ENCODE measurements at places on chromosomes 11 and 22. TPM values are rescaled to one million over a fixed set of nuclear protein-coding genes. Genes with fewer than 3 reads are reported as not detected.

The SYT12 gene
- total RNA-seq = not detected

DNA sequence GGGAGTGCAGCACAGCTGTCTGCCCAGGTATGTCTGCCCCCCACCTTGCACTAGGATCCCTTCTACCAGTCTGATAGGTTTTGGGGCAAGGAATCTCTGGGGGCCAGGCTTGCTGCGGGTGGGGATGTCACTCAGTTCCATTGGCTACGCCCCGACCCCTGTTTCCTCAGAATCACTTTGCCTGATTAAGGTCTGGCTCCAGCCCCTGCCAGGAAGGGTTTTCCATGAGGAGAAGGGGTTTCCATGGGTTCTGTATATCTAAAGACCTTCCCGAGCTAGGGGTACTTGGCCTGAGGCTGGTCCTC lies 14.0 kb downstream of the OTOG start:
- DNase-seq = no peak

DNA sequence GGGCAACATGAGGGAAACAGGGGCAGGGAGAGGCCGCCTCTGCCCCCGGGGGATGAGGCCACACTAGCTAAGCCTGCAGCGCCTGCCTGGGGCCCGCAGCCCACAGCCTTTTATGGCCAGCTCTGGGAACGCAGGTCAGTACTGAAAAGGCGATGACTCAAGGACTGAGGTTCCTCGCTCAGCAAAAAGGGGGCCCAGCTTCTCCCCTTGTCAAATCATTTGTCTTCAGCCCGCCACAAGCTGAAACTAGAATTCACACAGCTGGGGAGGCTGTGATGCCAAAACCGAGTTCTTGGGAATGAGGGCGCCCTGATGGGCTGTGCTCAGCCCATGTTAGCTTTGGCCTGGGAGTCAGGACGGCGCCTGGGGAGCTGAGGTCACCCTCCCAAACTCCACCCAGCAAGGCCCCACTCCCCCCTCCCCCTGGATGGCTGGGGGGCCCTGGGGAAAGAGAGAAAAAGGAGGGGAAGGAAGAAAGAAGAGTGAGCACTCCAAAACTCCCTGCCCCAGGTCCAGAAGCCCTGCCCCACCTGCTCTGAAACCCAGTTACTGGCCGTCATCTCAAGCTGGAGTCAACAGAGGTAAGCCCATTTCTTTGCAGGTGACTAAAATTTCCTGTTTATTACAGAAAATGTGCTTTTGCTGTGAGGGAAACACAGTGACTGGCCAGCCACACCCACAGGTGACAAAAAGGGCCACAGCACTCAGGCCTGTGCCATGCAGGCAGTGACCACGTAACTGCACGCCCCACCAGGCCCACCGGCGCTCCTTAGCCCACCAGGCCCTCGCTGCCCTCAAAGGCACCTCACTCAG lies 13.7 kb downstream of the EHD1 start:
- peak; percentile 90 for DNase-seq

- no peak for DNase-seq
Measured at GRCh38 chr22:46929046-46929709, 166.7 kb downstream of the TBC1D22A start.

DNA sequence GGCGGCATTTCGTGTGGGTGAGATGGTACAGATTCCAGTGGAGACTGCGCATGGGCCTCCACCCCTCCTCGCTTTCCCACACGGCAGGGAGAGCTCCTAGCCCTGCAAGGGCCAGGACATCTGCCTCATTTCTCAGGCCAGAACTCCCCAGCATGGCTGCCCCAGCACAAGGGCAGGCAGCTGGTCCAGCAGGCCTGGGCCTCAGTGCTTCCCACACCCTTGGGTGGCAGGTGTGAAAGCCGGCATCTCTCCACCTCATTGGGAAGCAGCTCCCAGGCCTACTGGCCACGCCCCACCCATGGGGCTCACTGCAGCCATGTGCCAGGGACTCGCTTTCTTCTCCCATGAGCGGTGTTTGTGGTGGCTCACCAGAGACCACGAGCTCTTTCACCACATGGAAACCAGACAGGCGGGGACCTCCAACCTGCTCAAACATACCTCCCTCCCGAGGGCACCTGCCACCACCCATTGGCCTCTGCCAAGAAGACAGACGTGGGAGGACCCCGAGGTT lies 79.1 kb downstream of the NAT10 start:
- no peak for DNase-seq

The TKFC gene
- 28.5 TPM for total RNA-seq

The SPI1 gene
- total RNA-seq = 6.0 TPM

DNA sequence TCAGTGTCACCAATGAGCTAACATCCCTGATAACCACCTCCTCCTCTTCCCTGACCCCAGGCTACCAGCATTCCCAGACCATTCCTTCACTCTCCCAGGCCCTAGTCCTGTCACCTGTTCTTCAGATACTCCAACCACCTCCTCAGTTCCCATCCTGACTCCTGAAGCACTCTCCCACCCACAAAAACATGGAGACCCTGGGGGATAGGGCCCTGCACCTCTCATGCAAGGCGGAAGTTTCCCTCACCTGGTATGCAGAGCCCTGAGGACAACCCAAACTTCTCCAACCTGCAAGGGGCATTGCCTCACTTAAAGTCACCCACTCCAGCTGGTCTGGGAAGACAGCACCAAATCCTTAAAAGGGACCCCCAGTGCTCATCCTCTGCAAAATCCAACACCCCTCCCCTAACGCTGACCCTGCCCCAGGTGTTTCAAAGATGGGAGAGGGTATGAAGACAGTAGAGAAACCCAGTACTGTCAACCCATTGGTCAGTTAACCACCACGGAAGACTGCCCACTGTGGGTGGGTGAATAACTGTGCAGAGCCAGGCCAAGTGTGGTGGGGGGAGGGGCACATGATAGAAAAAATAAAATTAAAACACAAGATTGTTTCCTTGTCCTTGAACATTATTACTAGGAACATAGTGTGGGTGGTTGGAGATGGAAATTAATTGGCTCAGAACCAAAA lies 1.4 kb downstream of the TNKS1BP1 start:
- no peak for DNase-seq

DNA sequence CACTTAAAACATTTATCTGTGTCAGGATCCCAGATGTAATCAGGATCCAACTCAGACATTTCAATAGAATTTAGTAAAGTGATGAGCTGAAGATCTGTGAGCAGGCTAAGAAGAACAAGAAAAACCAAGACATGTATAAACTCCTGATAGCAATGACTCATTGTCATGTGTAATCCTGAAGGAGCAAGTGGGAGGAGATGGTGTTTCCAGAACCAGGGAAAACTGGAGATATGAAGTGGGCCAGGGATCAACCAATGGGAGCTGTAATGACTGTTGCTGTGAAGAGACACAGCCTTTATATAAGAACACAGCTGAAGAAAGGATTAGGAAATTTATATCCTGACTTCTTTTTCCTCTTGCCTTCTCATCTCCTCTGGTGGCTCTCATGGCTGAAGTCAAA lies 682.5 kb upstream of the ARHGAP42 start:
- no peak for DNase-seq

The CNTN5 gene
- 0.51 TPM for total RNA-seq

DNA sequence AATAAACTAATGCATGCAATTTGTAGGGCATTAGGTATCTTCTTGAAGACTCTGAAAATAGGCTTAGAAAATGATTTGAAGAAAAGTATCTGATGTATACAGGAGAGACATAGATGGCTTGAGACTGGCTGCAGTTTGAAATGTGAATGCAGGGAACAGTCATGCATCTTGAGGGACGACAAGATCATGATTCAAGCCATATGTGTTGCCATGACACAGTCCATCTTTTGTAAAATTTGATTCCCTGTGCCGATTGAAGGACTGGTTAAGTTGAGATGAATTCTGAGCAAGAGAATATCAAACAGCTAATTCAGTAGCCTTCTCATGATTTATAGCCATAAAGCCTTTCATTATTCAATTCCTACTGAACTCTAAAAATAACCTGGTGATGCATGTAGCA lies 231.6 kb downstream of the CASP12 start:
- no peak for DNase-seq

The FAM118A gene
- total RNA-seq = 97.9 TPM

GRCh38 chr11:133902506-133902905 lies 54.3 kb downstream of the IGSF9B start:
- no peak for DNase-seq

The NAV2 gene
- total RNA-seq = 2.6 TPM

The SCARF2 gene
- 22.9 TPM for total RNA-seq

GRCh38 chr11:130827451-130828377 lies 88.6 kb downstream of the SNX19 start:
- peak; percentile 36 for DNase-seq

The MMP13 gene
- total RNA-seq = not detected

DNA sequence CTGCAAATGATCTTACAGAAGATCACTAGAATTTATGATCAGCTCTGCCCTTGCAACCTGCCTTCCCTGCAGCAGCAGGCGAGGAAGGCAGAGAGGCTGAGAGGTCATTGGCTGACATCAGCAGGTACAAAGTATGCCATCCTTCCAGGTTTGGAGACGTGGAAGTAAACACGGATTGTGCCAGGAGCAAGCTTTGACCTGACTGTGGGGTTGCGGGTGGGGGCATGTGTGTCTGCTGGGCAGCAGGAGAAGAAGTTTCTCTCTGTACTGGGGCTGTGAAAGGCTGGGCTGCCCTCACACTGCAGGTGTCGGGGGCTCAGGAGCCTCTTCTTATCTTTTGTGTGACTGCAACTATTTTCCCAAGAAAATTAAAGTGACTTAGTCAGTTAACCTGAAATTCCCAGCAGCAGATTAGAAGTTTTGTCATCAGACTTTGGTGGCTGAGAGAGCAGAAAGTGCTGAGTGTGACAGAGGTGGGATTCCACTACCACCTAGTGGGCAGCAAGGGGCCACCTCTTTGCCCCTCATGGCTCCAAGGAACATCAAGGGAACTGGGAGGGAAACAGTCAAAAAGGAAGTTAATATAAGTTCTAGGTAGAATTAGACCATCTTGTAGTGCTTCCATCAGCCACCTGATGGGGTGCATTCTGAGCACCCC lies 565.9 kb downstream of the ETS1 start:
- no peak for DNase-seq

DNA sequence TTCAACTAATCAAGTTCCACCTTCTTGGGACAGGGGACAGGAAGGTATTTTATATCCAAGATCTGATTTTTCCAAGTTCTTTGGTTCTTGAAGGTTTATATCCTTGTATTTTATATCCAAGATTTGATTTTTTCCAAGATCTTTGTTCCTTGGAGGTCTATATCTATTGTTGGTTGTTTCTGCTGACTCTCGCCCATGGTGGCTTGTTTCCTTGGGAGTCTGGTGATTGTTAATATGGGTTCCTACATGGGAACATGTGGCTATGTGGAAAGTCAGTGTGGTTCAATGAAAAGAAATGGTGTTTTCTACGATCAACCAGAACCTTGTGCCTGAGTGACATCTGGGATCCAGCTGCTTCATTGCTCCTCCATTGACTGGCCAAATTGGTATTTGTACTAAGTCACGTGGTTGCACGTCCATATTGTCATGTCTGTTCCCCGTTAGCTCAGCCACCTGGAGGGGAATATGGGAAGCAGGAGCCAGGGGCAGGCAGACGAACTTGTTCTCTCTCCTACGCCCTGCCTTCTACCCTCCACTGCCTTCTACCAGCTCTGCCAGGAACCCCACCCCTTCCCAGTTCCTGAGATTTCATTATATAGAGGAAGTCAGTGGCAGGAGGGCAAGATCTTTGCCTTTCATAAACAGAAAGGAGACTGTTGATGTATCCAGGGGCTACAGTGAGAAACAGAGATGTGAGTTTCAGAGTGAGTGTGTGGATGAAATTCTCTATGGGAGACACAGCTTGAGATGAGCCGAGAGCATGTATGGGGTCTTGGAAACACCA lies 11.1 kb upstream of the CSF2RB start:
- DNase-seq = no peak

DNA sequence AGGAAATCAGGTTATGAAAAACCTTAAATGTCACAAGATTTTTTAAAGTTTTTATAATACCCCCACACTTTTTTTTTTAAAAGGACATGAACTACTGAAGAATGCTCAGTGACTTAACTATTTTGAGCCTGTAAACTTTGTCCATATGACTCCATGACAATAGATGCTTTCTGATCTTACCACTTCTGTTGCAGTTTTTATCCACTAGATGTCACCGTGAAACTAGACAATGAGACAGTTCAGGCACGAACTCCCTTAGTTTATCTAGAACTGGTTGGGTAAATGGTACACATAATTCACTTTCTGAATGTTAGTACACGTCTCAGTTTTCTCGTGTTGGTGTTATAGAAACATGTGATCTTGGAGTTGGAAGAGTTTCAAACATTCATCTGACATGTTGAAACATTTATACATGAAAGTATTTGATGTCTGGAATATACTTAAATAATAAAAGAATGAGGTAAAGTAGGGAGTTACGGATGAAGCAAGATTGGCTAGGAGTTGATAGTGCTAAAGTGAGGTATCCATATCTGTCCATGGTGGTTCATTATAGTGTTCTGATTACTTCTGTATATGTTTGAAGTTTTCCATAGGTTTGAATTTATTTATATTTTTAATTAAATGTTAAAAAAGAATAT lies 8.1 kb downstream of the CCDC15 start:
- no peak for DNase-seq

The VPREB1 gene
- 2.6 TPM for total RNA-seq

The VPS11 gene
- total RNA-seq = 27.1 TPM

DNA sequence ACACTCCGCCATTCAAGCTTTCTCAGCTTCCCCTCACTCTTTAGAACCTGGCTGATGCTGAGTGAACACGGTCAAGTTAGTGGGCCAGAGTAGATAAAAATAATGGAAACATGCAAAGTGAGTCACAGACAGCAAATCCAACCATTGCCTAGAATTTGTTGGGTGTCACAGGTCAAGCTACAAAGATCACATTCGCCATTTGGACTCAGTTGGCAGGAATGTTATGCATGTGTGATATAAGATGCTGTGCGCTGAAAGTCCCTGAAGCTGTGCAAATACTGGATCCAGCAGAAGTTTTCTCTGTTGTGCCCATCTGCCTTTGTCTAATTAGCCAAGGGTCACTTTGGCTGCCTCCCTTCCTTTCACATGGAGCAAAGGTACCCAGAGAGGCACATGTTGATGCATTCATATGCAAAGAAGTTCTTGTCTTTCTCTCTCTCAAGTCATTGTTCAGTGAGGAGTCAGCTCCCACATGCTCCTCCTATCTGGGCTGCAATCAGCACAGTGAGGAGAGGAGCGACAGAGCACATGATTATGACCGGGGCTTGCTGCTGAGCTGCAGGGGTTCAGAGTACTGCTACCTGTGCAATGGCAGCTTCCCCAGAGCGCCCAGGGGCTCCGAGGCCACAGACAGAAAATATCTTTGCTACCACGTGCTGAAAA lies 39.7 kb downstream of the FLI1 start:
- DNase-seq = no peak

GRCh38 chr22:48426466-48427380 lies 1401.0 kb downstream of the BRD1 start:
- no peak for DNase-seq

DNA sequence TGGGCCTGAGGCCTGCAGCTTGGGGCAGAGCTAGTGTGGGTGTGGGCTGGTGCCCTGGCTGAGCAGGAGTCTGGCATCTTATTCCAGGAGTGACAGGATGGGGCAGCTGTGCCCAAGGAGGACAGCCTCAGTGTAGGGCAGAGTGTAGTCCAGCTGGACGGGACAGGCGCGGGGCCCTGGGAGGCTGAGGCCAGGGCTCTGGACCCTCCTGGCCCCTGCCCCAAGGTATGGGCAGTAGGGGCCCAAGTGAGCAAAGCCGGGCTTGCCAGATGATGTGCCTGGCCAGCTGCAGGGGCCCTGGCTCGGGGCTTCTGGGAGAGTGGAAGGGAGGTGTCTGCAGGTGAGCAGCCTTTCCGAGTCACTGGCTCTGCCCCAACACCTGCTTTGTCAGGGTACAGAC lies 1190.9 kb downstream of the BRD1 start:
- DNase-seq = no peak

GRCh38 chr11:118002541-118003423 lies 16.6 kb downstream of the IL10RA start:
- DNase-seq = peak; percentile 75

GRCh38 chr11:35734669-35735410 lies 72.3 kb downstream of the TRIM44 start:
- DNase-seq = no peak
